NCI-H526 treated with DMSO at 0.1 percent for 48 hours (cell line): ENCODE measurements at places on chromosomes 11 and 22.

DNA sequence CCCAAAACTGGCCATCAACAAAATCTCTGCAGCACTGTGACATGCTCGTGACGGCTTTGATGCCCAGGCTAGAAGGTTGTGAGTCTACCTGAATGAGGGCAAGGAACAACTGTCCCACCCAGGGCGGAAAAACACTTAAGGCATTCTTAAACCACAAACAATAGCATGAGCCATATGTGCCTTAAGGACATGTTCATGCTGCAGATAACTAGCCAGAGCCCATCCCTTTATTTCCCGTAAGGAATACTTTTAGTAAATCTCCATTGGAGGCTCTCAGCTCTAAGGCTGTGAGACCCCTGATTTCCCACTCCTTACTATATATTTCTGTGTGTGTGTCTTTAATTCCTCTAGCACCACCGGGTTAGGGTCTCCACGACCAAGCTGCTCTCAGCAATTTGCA is 3.4 kb downstream of the CHORDC1 start:
- no peak for DNase-seq

- DNase-seq: no peak
Observed at GRCh38 chr11:872799-873198, 30.1 kb downstream of the TSPAN4 start.

DNA sequence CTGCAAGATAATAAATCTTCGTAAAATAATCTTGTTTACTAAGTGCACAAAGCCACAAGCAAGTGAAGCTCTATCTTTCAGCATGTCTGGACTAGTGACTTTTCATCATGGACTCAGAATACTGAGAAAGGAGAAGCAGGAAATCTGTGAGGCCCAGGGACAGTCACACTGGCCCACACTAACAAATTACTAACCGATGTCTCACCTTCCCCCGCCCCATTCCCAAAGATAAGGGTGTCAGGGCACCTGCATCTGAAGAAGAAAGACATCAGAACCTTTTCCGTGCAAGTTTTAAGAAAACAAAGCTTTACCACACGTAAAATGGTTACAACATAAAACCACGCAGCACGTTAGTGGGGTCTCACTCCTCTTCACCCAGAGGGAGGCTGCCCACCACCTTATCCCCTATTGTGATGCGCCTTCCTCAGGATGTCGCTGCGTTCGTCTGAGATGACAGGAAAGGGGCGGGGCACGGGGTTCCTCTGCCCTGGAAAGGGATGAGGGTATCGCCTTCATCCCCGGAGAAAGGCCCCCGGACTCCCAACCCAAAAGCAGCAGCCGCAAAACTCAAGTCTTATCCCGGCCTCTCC is 616 bp downstream of the BTBD10 start:
- peak; percentile 56 for DNase-seq

- DNase-seq: no peak
Observed at GRCh38 chr11:65869643-65870306, 2.8 kb downstream of the EFEMP2 start.

DNA sequence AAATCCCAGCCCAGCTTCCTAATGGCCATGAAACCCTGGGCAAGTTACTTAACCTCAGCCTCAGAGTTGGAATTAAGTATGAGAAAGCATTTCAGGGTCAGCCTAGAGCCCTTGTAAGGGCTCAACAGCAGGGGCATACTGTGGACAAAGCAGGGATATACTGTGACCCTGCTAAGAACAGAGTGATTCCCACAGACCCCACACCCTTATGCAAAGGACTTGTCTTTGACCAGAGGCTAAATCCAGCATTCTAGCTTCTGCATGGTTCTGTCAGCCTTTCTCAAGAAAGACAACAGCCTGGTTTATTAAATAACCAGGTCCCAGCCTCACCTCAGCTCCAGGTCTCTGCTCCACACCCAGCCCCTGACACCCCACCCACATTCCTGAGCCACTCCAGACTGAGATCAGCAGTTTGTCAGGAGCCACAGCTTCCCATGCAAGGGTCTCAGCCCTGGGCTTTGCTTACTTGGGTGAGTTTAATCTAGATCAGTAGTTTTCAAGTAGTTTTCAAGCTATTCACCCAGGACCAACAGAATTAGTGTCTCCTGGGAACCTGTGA is 69.2 kb downstream of the GALNT18 start:
- no peak for DNase-seq

- DNase-seq: no peak
Observed at GRCh38 chr11:132920451-132921096, 611.7 kb downstream of the OPCML start.
